Activated CD4-positive, alpha-beta T cell treated with anti-CD3 and anti-CD28 coated beads for 36 hours (primary cell): ENCODE measurements at places on chromosomes 2 and 18. TPM values are rescaled to one million over a fixed set of nuclear protein-coding genes. Genes with fewer than 3 reads are reported as not detected.
A peak's percentile ranks its signal among the peaks of the same experiment; 100 is the strongest.

GRCh38 chr2:207155516-207156444 lies 10.0 kb downstream of the KLF7 start:
- DNase-seq: peak; percentile 47

The IL1F10 gene
- not detected for total RNA-seq

DNA sequence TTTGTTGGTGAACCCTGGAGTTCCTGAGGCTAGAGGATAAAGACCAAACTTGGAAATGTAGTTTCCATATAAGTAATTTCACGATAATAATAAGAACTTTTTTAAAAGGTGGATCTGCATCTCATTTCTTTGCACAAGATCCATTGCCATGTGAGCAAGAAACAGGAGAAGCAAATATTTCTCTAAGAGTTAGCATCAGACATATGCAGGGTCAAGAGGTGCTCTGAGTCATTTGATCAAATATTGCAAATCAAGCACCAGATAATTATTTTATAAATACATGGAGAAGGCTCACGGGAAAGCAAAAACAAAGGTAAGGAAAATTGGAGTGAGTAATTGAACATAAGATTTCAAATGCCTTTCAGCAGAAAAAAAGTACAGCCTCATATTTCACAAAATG lies 118.0 kb downstream of the DTNA start:
- no peak for DNase-seq

- no peak for DNase-seq
Measured at GRCh38 chr18:76672627-76673026, 149.7 kb upstream of the ZNF236 start.

The HOXD3 gene
- total RNA-seq: not detected

DNA sequence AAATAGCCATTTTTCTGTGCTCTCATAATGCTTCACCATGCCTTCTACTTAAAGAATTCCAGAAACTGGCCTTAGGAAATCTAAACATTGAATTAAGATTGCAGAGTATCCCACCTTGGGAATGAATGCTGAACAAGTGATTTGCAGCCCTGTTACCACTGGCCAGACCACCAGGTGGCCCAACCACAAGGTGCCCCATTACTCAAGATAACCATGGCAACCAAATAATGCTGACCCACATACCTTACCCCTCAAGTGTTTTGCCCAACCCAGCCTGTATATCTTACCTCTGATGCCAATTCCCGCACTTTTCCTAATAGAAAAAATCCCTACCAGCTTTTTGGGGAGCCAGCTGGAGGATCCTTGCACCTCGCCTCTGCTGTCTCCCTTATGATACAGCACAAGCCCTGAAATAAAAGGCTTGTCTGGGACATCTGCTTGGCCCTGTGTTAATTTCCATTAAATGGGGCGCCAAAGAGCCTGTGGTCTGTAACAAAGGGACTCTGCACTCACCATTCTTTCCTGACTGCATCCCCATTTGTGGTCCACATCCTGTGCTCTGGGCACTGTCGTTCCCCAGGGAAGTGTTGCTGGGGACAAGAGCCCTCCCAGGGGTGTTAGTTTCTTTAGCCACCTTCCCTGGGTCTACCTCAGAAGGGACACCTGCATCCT lies 17.3 kb upstream of the KCNF1 start:
- no peak for DNase-seq

GRCh38 chr2:171389780-171390179 lies 44.0 kb downstream of the METTL8 start:
- no peak for DNase-seq

DNA sequence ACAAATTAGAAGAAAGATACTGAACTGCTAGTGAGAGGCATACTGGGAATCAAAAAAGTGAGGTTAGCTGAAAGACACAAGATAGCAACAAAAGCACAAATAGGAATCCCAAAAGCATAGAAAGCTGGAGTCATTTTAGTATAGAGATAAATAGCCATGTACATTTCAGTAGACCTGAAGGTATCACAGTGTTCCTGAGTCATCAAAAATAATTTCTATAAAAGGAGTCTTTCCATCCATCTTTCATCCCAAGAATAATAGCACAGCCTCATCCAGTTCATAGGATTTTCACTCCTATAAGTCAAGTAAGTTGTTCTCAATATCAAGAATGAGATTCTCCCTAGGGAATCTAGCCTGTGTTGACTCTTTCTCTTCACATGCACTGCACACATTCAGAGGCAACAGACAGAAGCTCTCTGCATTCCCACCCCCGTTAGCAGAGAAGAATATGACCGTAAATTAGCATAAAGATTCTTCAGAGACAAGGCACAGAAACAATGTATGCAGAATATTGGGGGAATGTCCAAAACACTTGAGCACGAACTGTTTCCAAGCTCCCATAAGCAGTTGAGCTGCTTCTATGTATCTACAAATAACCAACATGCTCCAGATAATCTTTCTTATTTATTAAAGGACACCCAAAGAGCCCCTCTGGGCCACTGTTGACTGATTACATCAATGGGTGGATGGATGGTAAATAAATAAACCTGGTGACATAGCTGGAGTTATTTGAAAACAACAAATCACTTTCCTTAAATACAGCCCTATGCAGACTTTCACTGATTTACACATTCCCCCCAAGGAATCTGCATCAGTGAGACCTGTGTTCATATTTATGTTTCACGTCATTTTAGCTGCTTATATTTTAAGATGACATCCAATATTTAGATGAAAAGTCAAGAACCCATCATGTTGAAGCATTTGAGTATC lies 174.5 kb upstream of the PKDCC start:
- no peak for DNase-seq

- no peak for DNase-seq
Measured at GRCh38 chr2:9918275-9918674, 33.2 kb upstream of the GRHL1 start.

- no peak for DNase-seq
Measured at GRCh38 chr18:40789286-40789685, 1165.7 kb upstream of the PIK3C3 start.

DNA sequence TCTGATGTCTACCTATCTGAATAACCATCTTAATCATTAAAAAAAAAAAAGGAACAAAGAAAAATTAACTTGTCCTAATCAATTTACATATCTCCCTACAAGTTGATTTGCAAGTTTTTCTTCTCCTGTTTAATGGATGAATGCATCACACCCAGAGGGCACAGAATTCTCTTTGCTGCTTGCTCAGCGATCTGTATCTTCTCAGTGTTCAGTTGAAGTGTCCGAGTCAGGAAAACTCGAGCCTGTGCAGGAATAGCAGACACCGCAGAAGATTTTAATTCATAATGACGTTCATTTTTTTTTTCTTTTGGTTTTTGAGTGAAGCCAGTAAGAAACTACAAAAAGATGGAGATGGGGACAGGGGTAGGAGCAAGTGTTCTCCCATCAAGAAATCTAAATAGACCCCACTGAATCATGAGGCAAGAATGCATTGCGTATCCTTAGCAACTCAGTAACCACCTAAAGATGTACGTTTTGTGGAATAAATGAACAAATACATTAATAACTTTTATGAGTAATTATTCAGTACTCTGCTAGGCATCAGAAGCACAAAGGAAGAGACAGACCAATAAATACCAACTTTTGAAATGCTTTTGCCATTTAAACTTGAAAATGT lies 675.5 kb downstream of the LRP1B start:
- DNase-seq: no peak

DNA sequence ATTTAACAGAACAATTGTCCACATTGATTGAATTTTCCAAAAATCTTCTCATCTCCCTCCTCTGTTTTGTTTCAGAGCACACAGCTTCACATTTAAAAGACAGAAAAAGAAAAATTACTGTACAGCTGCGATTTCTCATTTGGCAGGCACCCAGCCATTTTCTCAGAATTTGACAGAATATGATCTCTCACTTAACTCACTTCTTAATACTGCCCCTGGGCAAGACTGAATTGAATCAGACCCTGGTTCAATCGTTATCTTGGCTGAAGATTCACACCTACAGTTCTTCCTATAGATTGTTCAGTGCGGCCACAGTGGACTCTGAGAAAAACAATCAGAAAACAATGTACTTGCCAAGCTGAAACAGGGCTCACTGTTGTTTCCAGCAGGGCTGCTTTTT lies 90.2 kb upstream of the LHCGR start:
- DNase-seq: no peak

The CPO gene
- not detected for total RNA-seq

DNA sequence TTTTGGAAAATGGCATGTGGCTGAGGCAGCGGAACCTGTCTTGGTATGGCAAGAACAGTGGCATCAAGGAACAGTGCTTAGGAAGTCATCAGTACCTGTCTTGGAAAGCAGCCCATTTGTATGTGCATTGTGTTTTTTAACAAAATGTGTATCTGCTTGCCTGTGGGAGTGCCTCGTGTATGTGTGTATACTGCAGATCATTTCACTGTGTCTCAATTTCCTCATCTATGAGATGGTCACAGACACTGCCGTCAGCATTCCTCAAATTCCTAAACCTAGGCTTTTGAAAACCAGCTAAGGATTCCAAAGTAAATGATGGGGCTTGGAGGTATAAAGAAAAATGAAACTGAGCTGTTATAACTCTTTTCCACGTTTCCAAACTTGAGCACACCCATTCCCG lies 441.3 kb downstream of the RND3 start:
- DNase-seq: no peak

The NYAP2 gene
- not detected for total RNA-seq

The SOWAHC gene
- 0.63 TPM for total RNA-seq

GRCh38 chr2:64315291-64315960 lies 138.5 kb upstream of the LGALSL start:
- DNase-seq: no peak

DNA sequence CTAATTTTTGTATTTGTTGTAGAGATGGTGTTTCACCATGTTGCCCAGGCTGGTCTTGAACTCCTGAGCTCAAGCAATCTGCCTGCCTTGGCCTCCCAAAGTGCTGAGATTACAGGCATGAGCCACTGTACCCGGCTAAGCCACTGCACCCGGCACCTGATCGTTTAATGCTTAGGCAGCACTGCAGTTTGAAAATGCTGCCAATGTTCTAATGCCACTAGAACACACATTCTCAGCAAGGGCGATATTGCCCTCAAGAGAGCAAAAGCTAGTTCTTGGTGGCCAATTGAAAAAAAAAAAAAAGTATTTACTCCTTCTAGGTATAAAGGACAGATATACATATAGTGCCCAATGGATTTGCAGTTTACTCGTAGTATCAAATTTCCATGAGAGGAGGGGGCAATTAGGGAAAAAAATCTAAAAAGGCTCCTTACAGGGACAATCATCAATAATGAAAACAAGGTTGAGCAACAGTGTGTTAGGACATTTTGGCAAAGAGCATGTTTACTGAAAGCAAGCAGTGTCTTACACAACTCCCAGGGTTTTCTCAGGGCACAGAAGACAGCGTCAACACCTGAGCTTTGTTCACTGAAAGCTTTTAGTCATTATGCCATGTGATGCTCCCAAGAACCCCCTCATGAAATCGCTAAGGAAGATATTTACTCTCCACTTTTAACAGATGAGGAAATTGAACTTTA lies 199.9 kb upstream of the PKDCC start:
- no peak for DNase-seq

- DNase-seq: no peak
Measured at GRCh38 chr2:98829581-98830270, 98.8 kb upstream of the MGAT4A start.

The CCDC148 gene
- 0.26 TPM for total RNA-seq

GRCh38 chr2:10260130-10260529 lies 42.6 kb upstream of the HPCAL1 start:
- no peak for DNase-seq
